ENCODE measurements at places on chromosomes 6 and 20.

DNA sequence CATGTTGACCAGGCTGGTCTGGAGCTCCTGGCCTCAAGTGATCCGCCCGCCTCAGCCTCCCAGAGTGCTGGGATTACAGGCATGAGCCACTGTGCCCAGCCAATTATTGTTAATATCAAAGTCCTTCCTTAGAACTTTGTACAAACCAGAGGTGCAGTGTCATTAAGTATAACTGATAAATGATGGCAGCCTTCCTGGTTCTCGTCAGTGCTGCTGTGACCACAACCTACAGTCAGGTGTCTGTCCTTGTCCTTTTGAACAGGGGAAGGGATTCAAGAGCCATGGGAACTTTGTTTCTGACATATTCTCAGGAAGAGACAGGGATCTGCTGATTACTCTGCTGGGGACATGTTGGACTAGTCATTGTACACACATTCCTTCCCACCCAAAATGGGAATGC, 103.2 kb upstream of the TIAM2 start:
- no peak for DNase-seq

DNA sequence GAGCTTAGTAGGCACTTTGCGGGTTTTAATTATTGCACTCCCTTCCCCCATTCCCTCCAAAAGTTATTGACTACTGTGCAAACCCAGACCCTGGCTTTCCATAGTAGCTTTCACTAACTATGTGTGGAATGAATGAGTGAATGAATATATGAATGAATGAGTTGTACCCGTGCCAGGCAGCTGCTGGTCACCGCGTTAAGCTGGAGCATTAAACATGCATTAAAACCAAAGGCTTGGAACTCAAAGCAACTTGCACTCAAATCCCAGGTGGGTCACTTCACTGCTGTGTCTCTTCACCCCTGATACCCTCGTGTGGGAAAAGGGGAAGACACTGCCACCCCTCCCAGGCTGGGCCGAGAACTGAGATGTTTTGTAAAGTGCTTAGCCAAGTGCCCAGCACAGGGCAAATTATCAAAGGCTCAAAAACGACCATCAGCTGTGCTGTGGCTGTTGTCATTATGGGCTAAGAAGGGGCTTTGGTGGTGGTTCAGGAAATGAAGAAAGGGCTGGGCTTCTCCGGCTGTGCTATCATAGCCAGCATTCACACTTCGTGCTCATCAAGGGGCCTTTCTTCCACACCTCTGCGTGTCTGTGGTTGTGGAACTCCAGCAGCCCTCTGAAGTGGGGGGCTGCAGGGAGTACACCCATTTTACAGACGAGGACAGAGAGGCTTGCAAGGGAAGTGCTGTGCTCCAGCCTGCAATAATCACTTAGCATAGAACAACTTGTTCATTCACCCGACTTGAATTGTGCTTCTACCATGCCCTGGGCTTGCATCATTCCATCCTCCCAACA, 60.2 kb upstream of the STX16 start:
- no peak for DNase-seq

GRCh38 chr6:75913040-75913439, 159.4 kb downstream of the IMPG1 start:
- no peak for DNase-seq

- no peak for DNase-seq
These were observed 661.4 kb upstream of the HS3ST5 start for GRCh38 chr6:115004204-115004603.

All from amniotic epithelial cell (primary cell).